ENCODE measurements at places on chromosomes 7 and 10.

- no peak for DNase-seq
Measured at GRCh38 chr7:15600298-15600697, 38.5 kb upstream of the AGMO start.

- no peak for DNase-seq
Measured at GRCh38 chr10:44660271-44660670, 250.9 kb upstream of the TMEM72 start.

- peak; percentile 11 for DNase-seq
Measured at GRCh38 chr10:75461672-75462649, 30.5 kb downstream of the LRMDA start.

DNA sequence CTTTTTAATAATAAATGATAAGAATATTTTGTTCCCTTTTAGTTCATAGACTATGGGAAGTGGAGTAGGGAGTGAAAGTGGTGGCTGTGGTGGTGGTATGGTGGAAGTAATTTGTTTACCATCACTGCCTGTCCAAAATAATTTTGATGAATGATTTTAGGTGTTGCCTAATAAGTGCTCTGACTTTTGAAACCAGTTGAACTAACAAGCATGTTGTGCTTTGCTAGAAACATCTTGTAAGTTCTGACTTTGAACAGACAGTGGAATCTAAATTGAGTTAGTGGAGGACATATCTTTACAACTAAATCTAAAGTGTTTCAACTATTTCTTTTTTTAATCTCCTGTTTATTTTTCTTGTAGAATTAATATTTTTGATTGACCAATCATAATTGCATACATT lies 49.7 kb downstream of the ZEB1 start:
- DNase-seq, result no peak

GRCh38 chr10:120492346-120492745 lies 35.3 kb downstream of the PLPP4 start:
- DNase-seq, result no peak

DNA sequence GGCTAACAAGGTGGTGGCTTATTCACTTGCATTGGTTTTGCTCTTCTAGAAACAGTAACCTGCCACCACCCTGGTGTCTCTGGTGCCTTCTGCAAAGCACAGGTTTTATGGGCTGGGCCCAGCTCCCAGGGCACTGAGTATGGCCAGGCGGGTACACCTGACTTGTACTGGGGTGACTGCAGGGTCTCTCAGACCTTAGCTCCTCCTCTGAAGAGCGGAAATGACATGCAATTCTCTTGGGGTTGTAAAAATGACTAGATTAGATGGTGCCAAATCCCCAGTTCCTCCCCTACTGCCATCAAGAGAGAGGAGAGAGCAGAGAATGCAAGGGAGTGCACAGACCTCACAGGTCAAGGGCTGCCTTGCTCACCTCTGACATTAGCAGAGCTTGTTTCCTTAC lies 14.7 kb downstream of the ESYT2 start:
- DNase-seq, result no peak

GRCh38 chr7:26216049-26216448 lies 14.5 kb downstream of the CBX3 start:
- no peak for DNase-seq

DNA sequence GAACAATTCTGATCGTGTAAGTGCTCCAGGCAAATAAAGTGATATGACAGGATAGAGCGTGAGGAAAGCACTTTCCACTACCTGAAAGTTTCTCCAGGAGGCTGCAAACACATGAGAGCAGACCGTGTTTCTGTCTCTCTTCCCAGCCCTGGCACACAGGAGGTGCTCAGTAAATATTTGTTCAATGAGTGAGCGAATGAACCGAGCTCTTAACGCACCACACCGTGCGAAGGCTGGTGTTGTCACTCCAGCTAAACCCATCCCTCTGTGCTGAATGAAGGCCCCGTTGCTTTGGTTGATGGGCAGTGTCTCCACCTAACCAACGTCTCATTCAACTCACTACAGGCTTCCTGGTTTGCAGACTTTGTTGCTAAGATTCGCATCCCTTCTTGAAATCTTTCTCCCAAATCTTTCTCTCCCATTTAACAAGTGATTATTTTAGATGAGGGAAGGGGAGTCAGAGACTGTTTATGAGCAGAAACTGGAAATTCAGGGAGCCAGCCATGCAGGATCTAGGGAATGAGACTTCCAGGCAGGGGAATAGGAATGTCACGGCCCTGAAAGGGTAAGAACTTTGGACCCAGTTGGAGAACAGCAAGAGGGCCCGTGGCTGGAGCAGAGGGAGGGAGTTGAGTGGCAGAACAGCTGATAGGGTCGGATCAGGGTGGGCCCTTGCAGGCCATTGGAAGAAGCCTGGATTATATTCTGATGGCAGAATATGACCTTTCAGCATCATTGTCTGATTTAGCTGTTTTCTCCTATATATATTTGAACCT lies 282.6 kb downstream of the CAMK1D start:
- DNase-seq, result no peak

DNA sequence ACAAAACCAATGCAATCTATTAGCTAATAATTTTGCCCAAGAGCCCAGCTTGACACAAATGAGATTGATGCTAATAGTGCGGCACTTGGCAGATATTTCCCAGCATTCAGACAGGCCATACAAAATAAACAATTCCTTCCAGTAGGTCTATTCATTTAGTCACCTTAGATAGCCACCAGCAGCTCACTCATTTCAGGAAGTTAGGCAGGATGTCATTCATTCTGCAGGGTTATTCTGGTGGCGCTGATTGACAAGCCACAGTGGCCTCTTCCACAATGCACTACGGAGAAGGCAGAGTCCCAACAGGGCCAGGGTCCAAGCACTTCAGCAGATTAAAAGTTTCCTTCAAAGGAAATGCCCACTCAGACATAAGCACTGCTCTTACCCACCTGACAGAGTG lies 55.8 kb downstream of the PIK3AP1 start:
- DNase-seq, result no peak

DNA sequence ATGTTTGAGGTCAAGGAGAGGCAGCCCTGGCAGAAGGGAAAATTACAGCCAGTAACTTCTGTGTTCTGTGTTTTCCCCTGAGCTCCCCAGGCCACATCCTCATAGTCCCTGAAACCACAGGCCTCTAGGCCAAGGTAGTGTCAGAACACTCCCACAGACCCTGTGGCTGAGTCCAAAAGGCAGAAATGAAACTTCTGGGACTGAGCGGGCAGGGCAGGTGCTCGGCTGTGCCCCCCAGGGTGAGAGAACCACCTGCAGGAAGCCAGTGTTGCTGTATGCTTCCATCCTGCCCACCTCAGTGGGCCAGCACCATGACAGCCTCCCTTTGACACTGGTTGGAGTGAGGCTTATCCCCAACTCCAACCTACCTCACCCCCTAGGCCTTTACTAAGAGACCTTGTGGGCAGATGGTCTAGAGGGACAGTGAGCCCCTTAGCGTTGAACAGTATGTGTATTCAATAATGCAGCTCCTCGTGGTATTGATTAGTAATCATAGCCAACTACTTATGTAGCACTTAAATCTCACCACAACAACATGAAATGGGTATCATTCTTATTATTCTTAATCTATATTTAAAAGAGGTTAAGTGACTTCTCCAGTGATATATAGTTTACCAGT lies 30.3 kb downstream of the PIK3CG start:
- DNase-seq, result no peak

DNA sequence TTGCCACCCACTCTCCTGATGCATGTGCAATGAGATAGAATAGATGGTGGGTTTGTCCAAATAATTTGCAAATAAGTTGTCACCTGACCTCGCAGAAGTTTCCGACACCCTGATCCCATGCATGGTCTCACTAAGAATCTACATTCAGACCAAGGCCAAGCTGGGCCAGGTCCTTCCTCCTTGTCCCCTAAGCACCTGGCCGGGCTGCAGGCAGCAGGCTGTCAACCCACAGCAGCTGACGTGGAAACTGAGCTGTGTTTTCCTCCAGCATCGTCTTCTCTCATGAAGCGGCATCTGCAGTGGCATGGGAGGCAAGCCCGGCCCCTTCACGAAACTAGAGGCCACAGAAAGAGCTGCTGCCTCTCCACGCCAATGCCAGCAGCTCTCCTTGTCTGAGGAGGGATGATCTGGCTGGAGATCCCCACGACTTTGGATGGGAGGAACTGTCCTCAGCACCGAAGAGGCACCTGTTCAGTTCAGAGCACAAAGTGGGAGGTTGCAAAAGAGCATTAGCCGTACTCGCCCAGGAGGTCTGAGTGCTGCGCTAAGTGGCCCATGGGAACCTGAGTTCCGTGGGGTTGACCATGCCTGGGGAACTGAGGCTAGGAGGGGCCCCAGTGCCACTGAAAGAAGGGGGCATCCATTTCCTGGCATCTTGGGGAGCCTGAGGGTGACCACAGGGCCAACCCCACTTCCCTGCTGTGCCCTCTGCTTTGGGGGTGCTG lies 110.5 kb upstream of the INSIG1 start:
- DNase-seq, result no peak

GRCh38 chr10:52541006-52541473 lies 227.0 kb downstream of the DKK1 start:
- DNase-seq, result no peak

- DNase-seq, result no peak
Measured at GRCh38 chr10:35368485-35369048, 32.3 kb downstream of the CCNY start.

DNA sequence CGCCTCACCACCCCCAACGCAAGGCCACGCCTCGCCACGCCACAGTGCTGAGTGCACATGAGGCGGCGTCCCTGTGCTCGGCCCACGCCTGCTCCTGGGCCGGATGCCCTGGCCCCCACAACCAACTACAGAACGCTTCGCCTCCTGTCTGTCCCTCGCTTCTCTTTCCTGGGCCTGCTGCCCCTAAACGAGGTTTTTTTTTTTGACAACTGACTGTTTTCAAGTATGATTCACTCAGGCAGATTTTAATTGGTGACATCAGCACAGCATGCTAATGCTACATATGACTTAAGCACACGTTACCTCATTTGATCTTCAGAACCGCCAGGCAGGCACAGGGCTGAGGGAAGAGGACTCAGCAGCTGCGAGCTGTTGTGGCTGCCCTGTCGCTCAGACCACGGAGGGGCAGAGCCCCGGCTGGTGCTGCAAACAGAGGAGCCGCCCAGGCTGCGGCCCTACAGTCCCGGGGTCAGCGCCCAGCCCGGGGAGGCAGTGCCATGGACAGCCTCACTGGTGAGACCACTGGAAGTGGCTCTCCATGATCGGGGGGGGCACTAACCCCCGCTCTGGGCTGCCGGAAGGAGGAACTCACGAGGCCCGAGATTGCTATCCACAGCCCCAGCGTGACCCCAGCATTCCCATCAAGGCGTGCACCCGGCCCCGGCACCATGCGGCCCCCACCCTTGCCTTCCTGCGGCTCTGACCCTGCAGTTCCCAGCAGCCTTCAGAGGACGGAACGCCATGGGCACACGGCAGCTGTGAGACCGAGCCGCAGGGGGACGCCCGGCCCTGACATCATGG lies 212.8 kb downstream of the MAD1L1 start:
- DNase-seq, result no peak

DNA sequence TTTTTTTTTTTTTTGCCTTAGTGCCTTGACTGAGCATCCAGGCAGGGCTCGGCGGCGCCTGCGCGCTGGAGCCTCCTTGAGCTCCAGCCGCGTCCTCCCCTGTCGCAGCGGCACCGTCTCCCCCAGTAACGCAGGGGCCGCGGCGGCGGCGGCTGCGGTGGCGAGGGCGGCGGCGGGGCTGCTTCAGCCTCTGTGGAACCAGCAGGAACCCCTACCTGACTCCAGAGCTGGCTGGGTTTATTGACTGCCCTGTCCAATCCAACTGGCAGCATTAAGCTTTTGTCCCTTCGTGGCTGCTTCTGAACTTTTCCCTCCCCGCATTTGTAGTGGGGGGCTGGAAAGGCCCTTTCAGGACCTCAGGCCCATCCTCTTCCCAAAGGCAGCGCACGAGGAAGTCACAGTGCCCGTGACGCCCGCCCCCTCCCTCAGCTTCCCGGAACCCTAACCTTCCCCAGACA lies at the start of gene GPR85:
Gene GPR85 (minus strand): TSS at position 397 of the 458 bp plus-strand sequence. CDS start 2,106 bp downstream, outside the sequence.
- DNase-seq, result peak; percentile 94

- DNase-seq, result no peak
Measured at GRCh38 chr10:90743291-90743690, 114.5 kb downstream of the HTR7 start.

DNA sequence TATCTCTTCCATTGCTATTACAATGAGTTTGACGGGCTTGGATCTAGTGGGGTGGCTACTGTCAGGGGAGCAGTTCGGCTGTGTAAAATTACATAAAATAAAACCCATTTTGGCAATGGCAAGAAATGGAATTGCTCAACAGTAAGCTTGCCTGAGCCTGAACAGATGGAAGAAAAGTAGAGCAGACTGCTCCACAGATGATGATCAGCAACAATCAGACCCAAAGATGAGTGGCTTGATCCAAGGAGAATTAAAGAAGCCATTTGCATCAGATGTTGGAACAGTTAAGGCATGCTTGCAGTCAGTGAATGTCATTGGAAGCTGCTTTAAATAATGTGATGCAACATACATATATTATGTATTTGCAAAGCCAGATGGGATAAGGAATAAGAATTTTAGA lies 256.6 kb upstream of the SMIM30 start:
- DNase-seq, result peak; percentile 15

- no peak for DNase-seq
Measured at GRCh38 chr7:108171164-108171563, 41.0 kb upstream of the LAMB4 start.

GRCh38 chr7:132498319-132498718 lies 78.0 kb downstream of the PLXNA4 start:
- no peak for DNase-seq

- DNase-seq, result no peak
Measured at GRCh38 chr10:11587722-11588259, 23.7 kb downstream of the USP6NL start.

DNA sequence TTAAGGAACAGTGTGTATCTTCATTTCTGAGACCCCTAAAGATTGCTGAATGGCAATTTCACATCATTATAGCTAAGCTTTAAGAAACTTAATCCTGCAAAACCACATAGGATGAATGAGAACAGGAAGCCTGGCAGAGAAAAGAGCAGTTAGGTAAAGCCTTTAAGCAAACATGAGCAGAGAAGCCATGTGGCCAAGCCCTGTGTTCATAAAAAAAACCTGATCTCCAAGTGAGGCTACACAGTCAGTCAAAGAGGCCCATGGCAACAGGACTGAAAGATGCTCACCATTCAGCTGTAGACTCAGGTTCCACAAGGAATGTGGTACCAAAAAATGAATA lies 9.3 kb downstream of the LIPA start:
- DNase-seq, result no peak

GRCh38 chr7:51647931-51648351 lies 331.3 kb upstream of the COBL start:
- DNase-seq, result peak; percentile 90

- peak; percentile 12 for DNase-seq
Measured at GRCh38 chr7:153301936-153302335, 542.4 kb downstream of the ACTR3B start.

DNA sequence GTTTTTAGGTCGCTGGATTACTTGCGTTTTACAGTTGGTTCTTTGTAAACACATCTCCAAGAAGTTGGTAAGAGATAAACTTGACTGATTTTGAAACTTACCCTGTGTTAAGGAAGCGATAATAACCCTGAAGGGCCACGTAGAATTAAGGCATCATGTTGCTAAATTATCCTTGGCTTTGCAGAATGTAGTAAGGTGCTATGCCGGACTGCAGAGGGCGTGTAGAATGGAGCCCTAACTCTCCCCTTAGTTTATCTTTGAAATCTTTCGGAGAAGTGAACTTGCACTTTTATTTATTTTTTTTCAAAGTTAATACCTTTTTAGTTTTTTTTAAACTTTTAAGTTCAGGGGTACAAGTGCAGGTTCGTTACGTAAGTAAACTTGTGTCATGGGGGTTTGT lies 208.8 kb upstream of the DKK1 start:
- DNase-seq, result no peak

Data from brain (organoid and tissue), 16 donors.